ENCODE measurements at places on chromosomes 11 and 22. TPM values are rescaled to one million over a fixed set of nuclear protein-coding genes. Genes with fewer than 3 reads are reported as not detected.

The CHRNA10 gene
- 0.24 TPM for total RNA-seq

The KIF18A gene
- 0.41 TPM for total RNA-seq

The DUSP8 gene
- 25.9 TPM for total RNA-seq

The BATF2 gene
- 3.3 TPM for total RNA-seq

The GPHA2 gene
- not detected for total RNA-seq

The LINC01488 gene
- not detected for total RNA-seq

The MB gene
- 8,936 TPM for total RNA-seq

GRCh38 chr11:118902336-118903203, 18.9 kb downstream of the CXCR5 start:
- no peak overlapping the region for H3K4me3 ChIP-seq
- H3K4me1 ChIP-seq: peaks cover 11% of the 10 kb centered on the region
- H3K27ac ChIP-seq: no peak overlapping the region
- no peak for DNase-seq
- H3K27me3 ChIP-seq: no peaks in the 10 kb centered on the region

- H3K27ac ChIP-seq: no peak overlapping the region
- no peak overlapping the region for H3K4me3 ChIP-seq
- H3K4me1 ChIP-seq: peaks cover 4% of the 10 kb centered on the region
- H3K36me3 ChIP-seq: no peaks in the 10 kb centered on the region
These were observed 25.2 kb downstream of the TSPAN32 start for GRCh38 chr11:2327032-2327431.

DNA sequence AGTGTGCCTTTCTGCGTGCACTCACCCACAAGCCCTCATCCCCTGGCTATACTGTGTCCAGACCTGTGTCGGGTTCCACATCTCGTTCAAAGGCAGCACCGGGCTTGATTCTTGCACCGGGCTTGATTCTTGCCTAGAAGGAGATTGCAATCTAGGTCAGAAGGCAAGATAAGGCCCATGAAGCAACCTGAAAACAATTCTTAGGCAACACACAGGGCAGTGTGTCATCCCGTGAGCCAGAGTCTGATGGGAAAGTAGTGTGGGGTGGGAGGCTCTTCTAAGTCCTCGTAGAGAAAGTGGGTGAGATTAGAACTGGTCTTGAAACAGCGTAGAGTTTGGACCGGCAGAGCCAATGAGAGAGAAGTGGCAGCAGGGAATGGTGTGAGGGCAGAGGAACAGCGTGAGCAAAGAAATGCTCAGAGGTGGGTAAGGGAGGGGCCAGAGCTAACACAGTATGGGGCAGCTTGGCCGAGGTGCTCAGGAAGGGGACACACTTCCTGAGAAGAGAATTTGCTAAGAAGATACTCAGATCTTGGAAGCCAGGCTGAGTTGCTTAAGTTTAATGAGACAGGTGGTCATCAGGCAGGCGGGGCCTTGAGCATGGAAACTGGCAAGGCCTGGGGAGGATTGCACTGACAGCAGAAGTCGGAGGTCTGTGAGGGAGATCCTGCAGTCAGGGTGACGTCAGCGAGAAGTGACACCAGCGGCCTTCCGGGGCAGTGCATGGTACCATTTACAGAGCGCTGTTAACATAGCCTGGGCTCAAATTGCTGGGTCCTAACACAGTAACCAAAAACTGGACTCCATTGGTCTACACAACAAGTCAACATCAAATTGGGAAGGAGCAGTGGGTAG, 40.7 kb upstream of the DKK3 start:
- H3K36me3 ChIP-seq: no peaks in the 10 kb centered on the region
- H3K4me1 ChIP-seq: peaks cover 8% of the 10 kb centered on the region
- no peak overlapping the region for H3K4me3 ChIP-seq
- H3K27ac ChIP-seq: peak overlapping the region; percentile 73
- peak; percentile 65 for DNase-seq

GRCh38 chr11:126344141-126345080, 11.1 kb upstream of the ST3GAL4 start:
- H3K4me3 ChIP-seq: no peak overlapping the region
- DNase-seq: no peak
- H3K27ac ChIP-seq: no peak overlapping the region

DNA sequence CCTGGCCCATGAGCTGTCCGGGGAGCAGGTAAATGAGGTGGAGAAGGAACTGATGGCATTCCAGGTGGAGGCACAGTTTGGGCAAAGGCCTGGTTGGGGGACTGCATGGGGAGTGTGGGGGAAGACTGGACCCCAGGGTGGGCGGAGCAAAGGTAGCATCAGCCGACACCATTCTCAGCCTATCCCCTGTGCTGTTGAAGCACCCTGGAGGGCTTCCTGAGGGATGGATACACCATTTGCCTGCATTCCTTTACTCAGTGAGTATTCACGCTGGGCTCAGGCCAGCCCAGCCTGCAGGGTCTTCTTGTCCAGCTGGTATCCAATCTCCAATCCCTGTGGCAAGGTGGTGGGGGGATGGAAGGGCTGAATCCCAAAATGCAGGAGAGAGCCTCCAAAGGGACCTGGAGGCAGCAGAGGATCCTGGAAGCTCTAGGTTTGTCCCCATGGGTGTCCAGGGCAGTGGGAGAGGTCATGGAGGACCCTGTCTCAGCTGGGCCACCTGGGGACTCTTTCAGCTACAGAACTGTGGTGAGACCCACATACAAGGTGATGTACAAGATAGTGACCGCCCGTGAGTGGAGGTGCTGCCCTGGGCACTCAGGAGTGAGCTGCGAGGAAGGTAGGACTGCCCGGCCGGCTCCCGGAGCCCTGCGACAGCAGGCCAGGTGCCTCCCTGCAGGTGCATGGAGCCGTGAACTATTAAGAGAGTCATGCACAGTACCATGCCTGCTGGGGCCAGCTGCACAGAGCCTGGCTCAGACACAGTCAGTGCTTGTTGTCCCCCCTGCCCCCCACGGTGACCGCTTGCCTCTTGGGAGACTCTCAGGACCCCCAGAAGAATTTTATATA, 9.5 kb downstream of the EMID1 start:
- H3K4me1 ChIP-seq: no peaks in the 10 kb centered on the region
- DNase-seq: no peak
- no peaks in the 10 kb centered on the region for H3K27me3 ChIP-seq
- H3K4me3 ChIP-seq: no peak overlapping the region
- no peaks in the 10 kb centered on the region for H3K36me3 ChIP-seq

- DNase-seq: peak; percentile 87
- H3K36me3 ChIP-seq: peaks cover 6% of the 10 kb centered on the region
- H3K4me3 ChIP-seq: no peak overlapping the region
- H3K27ac ChIP-seq: peak overlapping the region; percentile 92
- H3K27me3 ChIP-seq: no peaks in the 10 kb centered on the region
These were observed 13.5 kb downstream of the TXN2 start for GRCh38 chr22:36467946-36468345.

DNA sequence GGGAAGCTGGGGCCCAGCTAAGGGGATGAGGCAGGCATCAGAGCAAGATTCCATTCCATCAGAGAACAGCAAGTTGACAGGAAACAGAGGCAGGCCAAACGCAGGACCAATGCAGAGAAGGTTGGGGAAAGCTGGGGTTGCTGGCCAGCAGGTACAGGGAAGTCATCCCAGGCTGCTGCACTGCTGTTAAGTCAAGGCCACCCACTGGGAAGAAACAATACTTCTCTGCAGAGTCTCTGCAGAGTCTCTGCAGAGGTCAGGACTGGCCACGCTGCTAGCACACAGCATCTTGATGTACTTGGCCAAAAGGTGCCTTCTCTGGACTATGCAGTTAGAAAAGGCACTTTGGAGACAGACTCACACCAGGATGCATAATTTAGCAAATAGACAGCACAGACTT, 68.5 kb upstream of the CSNK2A3 start:
- no peaks in the 10 kb centered on the region for H3K27me3 ChIP-seq
- H3K27ac ChIP-seq: no peak overlapping the region
- no peak overlapping the region for H3K4me3 ChIP-seq
- H3K4me1 ChIP-seq: peaks cover 16% of the 10 kb centered on the region

DNA sequence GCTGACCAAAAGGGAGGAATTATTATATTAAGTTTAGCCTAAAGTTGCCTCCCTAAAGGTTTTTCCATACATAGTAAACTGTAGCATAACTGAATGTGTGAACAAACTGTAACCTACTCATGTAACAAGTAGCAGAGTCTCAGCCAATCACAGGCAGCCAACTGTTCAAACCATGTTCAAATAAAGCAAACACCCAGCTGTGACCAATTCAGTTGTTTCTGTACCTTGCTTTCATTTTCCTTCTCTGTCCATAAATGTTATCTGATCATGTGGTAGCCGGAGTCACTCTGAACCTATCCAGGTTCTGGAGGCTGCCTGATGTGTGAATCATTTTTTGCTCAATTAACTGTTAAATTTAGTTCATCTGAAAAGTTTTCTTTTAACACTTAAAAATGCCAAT, 373.5 kb downstream of the GUCY1A2 start:
- H3K4me3 ChIP-seq: no peak overlapping the region
- H3K27ac ChIP-seq: no peak overlapping the region
- DNase-seq: no peak
- H3K4me1 ChIP-seq: no peaks in the 10 kb centered on the region
- H3K36me3 ChIP-seq: no peaks in the 10 kb centered on the region

All from gastrocnemius medialis (tissue), 4 donors.